ENCODE measurements at places on chromosomes 4 and X.

GRCh38 chrX:75155447-75155826 is 646 bp downstream of the ABCB7 start:
- DNase-seq, result peak; percentile 13

GRCh38 chr4:48490012-48490679 is at the start of gene ZAR1:
Gene ZAR1, plus strand, starts transcription at chr4:48490252. Its CDS starts 40 bp downstream, at chr4:48490292.
- no peak for DNase-seq

- DNase-seq, result no peak
Measured at GRCh38 chrX:68880846-68881552, 52.2 kb downstream of the EFNB1 start.

DNA sequence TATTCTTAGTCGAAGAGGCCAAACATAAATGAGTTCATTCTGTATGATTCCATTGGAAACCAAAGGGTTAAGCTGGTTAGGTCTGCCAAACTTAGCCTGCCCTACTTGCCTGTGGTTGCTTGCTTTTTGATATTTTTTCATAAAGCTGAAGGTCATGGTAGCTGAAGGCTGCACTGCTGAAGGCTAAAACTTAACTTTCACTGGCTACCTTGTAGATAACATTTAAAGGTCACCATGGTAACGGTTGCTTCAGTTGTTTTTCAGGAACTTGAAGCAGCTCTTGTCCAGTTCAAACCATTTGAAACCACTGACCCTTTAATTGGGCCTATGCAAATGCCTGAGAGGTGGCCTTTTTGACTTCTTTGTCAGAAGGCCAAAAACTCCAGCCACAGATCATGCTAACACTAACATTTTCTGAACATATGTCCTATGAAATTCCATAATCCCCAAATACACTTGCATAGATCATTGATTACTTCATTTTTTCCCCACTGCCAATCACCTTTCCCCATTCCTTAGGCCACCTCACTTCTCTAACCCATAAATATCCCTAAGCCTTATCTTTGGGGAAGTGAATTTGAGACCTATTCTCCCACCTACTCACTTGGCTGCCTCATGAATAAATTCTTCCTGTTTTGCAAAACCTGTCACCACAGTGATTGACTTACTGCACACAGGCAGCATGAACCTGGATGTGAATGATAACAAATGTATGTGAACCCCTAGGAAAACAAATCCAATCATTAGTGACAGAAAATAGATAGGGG is 10.7 kb upstream of the SMIM10L2A start:
- DNase-seq, result no peak

GRCh38 chr4:15341733-15342300 is 86.0 kb upstream of the C1QTNF7 start:
- no peak for DNase-seq

DNA sequence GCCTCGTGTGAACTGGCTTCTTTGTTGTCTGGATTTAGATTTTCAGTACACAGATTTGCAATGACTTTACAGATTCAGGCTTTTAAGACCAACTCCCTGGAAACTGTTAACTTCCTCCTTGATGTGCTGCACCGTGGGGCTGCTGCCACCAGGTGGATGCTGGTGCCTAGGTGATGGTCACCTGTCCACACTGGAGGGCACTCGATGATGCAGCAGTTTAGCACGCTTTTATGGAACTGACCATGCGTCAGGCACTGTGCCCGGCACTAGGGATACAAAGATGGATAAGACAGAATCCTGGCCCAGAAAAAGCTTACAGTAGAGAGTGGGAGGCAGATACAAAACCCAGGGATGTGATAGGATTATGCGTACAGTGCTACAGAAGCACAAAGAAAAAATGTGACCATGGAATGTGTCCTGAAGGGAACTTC is 180.7 kb downstream of the CEP135 start:
- DNase-seq, result no peak

DNA sequence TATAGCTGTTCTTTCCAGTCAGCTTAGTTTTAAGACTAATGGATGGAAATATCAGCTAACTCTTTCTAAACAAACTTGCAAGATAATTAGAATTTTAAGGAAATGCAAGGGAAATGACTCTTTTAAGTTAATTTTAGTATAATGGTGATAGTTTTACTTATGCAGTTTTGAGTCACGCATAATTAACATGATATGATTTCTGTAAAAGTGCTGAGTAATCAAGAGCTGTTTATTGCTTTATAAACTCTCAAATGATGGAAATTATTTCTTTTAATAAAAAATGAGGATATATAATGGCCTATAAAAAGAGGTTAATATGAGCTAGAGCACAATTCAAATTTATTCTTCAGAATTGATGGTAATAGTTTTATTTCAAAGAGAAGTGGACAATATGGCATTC is 385.9 kb downstream of the GLUD2 start:
- no peak for DNase-seq

- no peak for DNase-seq
Measured at GRCh38 chr4:875818-876423, 50.0 kb upstream of the CPLX1 start.

- DNase-seq, result no peak
Measured at GRCh38 chrX:101605146-101605545, 12.7 kb downstream of the ARMCX6 start.

- DNase-seq, result no peak
Measured at GRCh38 chr4:78652282-78652876, 100.8 kb downstream of the ANXA3 start.

DNA sequence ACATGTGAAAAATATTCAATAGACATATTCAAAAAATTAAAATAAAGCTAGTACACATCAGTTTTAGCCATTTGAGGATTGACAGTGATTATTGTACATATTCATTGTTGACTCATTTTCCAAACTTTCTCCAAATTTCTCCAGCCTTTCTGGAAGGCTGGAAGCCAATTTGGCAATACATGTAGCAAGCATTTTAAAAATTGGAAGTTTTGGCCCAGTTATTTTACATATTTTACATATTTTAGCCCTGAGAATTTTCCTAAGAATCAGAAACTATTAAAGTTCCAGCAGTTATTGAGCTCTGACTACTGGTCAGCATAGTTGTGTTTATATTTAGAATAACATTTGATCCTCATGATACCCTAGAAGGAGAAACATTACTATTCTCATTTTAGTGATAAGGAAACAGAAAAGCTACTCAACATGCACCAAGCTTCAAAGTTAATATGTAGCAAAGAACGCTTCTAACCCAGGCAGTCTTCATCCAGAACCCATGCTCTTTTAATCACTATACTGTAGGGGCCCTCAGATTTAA is 3.2 kb downstream of the CABS1 start:
- no peak for DNase-seq

DNA sequence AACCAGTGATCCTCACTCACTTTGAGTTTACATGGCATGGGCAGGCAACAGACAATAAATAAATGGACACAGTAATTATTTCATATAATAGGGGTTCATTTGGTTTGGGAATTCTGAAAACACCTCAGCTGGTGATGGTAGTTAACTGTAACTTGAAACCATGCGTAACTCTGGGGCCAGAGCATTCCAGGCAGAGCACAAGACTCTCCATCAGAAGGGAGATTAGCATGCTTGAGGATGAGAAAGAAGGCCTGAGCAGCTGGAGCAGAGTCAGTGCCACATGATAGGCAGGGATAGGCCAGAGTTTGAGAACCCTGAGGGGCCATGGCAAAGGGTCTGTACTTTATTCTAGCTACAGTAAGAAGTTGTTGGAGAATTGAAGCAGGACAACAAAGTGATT is 56.3 kb upstream of the CXCL8 start:
- no peak for DNase-seq

DNA sequence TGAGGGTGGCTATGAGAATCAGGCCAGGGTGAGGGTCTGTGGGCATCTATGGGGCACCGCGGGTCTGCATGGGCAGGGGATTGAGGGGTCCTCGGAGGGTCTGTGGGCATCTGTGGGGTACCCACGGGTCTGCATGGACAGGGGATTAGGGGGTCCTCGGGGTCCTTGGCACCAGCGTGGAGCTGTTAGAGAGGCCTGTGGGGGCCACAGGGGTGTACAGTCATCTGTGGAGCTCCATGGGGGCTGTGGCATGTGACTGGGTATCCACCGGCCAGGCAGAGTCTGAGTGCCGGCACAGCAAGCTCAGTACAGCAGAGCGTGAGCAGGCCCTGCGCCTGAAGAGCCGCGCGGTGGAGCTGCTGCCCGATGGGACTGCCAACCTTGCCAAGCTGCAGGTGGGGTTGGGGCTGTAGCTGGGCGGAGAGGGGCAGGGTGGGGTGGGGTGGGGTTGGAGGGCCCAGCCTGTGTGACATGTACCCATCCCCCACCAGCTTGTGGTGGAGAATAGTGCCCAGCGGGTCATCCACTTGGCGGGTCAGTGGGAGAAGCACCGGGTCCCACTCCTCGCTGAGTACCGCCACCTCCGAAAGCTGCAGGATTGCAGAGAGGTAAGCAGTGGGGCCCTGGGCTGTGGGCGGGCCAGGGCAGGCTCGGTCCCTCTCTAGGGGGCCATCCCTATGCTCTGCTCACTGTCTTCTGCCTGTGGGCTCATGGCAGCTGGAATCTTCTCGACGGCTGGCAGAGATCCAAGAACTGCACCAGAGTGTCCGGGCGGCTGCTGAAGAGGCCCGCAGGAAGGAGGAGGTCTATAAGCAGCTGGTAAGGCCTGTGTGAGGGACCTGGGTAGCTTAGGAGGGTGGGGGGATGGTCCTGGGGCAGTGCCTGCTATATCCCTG is 12.9 kb downstream of the CCDC22 start:
- no peak for DNase-seq

DNA sequence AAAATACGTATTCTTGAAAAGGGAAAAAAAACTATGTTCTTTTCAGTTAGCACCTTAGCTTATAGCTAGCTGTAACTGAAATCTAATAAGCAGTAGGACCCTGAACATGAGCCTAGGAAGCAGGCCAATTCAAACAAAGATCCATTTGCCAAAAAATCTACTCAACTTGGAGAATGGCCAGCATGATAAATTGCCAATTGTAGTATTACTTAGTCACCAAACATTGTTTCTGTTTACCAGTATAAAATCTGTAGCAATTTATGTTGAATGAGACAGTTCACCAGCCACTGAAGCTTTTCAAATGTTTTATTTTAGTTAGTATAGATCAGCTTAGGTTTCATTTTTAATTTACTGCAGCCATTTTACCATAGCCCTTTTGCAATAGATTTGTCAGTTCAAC is 323.6 kb upstream of the DIPK2B start:
- no peak for DNase-seq

- DNase-seq, result no peak
Measured at GRCh38 chr4:59127743-59128142, 2017.6 kb upstream of the IGFBP7 start.

- no peak for DNase-seq
Measured at GRCh38 chr4:115272185-115272584, 158.8 kb upstream of the NDST4 start.

DNA sequence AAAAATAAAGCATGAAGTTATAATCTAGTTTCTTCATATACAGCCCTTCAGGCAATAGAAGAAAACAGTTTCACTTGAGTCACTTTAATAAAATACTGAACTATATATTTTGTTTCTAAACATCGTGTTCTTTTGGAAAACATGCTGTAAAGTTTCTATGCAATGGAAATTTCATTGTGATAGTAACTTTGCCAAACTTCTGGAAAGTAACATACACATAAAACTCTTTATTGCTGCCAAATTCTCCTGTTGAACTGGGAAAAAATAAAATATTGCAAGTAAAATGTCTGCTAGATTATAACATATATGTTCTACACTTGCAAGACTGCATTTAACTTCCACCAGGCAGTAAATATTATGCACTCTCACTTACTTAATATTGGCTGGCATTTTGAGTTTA is 635.4 kb downstream of the SPRY1 start:
- DNase-seq, result no peak

DNA sequence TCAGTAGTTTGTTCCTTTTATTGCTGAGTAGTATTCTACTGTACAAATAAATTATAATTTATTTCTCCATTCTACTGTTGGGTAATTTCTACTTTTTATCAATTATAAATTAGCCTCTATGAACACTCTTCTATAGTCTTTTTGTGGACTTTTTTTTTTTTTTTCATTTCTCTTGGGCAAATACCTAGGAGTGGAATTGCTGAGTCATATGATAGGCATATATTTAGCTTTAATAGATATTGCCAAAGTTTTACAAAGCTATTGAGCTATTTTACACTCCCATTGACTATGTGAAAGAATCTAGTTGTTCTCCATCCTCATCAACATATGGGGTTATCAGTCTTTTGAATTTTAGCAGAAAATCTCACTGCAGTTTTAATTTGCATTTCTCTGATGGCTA is 12.6 kb downstream of the NYX start:
- no peak for DNase-seq

DNA sequence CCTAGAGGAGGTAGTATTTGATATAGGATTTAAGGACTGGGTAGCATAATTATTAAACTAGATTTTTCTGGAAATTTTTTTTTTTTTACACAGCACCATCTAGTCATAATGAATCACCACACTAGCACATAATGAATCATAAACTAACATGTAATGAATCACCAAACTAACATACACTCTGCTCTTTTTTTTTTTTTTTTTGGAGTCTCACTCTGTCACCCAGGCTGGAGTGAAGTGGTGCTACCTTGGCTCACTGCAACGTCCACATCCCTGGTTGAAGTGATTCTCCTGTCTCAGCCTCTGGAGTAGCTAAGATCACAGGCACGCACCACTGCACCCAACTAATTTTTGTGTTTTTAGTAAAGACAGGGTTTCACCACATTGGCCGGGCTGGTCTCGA is 92.5 kb downstream of the FAM13A start:
- DNase-seq, result no peak

DNA sequence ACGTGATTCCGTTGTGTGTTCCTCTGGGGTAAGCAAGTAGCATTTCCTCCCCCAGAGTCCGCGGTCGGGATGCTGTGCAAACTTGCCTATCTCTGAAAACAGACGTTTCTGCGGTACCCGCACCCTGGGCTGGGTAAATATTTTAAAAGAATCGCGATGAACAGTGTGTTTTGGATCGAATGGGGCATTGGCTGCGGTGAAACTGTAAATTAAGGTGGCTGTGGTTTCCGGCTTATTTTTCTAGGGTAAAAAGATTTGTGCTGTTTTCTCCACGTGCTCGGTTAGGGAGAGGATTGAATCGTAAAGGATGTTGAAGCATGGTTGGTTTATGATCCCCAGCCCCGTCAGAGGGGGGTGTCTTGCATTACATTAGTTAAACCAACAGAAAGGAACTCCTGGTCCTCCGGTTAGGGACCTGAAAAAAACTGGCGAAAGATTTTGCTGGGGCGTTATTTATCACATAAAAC is 1.2 kb downstream of the HHIP start:
- DNase-seq, result no peak

GRCh38 chr4:45350438-45350837 is 624.1 kb upstream of the GNPDA2 start:
- DNase-seq, result no peak

DNA sequence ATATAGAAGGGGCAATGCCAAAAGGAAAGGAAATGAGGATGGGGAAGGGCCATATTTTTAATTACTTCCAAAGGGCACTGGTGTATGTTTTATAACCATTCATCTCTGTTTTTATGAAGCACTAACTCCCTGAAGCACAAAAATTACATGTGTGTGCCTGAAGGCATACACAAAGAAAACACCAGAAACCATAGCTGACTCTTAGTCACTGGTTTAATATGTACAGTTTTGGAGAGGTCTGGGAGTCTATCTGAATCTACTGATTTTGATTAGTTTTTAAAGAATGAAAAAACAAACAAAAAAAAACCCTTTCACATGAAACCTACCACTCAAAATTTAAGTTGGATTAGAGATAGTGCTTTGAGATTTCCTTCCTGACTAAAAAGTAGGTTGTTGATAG is 438.7 kb downstream of the RPA4 start:
- DNase-seq, result no peak

Data from inflammatory macrophage treated with lipopolysaccharide for 1 hour (primary cell).